ENCODE measurements at places on chromosomes 6 and 20.

DNA sequence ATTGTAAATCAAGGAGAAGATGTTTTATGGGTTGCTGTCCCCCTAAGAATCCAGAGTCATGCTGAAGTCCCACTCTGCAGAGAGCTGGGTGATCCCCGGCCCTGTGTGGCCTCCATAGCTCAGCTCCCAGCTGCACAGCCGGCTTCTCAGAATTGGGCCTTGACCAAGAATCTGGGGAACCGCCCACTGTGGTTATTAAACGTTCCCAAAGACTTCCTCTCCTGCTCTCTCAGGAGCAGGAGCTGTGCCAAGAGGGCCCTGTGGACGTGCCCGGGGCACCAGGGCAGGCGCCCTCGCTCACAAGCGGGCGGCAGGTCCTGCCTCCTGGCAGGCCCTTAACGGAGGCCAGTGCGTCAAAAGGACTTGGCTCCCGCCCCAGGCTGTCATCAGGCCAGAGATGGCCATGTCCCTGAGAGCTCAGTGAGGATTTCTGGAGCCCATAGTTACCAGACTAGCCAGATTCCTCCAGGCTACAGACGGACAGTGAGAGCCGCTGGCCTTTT is 30.4 kb downstream of the ZC3H12D start:
- DNase-seq: no peak

- no peak for DNase-seq
Measured at GRCh38 chr6:78089531-78089930, 436.7 kb downstream of the MEI4 start.

GRCh38 chr6:25485821-25486534 is 166.0 kb upstream of the SCGN start:
- no peak for DNase-seq

- DNase-seq: no peak
Measured at GRCh38 chr20:32737371-32738223, 5.7 kb downstream of the COMMD7 start.

GRCh38 chr6:130116273-130116672 is 97.9 kb downstream of the L3MBTL3 start:
- no peak for DNase-seq

DNA sequence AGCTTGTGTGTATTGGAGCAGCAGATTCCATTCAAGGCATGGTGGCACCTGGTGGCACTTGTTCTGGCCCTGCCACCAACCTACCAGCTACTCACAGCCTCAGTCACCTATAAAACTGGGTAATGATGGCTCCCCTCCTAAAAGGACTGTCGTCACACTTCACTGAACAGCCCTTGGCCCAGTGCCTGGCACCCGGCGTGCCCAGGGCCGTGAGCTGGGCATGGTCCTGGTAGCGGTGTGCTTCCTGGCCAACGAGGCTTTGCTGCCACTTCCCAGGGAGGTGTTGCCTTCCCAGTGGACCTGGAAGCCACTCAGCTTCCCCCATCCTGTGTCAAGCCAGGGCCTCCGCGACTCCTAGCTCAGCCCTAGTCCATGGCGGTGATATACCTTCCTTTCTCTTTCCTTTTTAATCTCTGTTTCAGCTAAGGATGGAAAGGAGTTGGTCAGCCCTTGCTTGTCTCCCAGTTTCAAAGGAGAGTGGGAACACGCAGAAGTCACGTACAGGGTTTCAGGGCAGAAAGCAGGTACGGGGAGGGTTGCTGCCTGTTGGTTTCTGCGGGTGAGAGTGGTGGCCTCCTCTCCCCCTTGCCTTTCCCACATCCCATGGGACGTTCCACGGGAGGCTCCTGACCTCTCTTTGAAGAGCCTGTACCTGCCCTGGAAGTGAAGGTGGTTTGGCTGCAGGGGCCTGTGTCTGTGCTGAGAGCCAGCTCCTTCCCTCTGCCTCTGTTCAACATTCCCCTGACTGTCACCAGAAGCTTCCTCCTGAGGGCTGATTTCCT is 25.5 kb downstream of the ENTPD6 start:
- no peak for DNase-seq

GRCh38 chr6:165999279-165999678 is 168.4 kb downstream of the TBXT start:
- DNase-seq: no peak

DNA sequence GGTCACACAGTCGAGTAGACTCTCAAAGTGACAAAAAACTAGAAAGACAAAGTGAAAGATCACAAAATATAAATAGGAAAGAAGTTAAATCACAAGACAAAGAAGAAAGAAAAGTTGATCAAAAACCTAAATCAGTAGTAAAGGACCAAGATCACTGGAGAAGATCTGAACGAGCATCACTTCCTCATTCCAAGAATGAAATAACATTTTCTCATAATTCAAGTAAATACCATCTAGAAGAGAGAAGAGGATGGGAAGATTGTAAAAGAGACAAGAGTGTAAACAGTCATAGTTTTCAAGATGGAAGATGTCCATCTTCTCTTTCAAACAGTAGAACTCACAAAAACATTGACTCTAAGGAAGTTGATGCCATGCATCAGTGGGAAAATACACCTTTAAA is 31.6 kb upstream of the GJA10 start:
- DNase-seq: no peak

DNA sequence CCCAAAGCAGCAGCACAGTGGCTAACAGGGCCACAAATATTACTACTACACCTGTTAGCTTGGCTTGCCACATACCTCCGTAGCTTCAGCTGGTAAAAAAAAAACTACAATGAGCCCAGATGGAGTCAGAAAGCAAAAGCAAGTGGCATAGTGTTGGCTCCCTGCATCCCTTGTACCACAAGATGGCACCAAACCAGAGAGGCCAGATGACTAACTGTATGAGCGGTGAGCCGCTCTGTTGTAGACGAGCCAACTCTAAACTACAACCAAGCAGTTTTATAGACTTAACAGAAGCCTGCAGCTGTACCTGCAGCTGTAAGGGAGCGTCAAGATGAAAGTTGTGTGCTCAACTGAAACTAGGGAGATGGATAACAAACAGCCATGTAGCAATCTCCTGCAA is 84.5 kb upstream of the MCHR2 start:
- no peak for DNase-seq

GRCh38 chr6:161246725-161247124 is 27.1 kb downstream of the AGPAT4 start:
- DNase-seq: no peak

DNA sequence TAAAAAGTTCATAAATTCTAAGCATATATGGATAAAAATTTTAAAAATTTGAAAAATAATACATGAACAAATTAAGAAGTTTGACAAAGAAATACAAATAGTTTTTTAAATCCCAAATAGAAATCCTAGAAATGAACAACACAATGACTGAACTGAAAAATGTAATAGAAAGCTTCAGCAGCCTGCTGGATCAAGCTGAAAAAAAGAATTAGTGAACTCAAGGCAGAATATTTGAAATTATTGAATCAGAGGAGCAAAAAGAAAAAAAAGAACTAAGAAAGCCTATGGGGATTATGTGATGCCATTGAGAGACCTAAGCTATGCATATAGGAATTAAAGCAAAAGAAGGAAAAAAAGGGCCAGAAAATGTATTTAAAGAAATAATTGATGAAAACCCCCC is 39.9 kb upstream of the TFB1M start:
- no peak for DNase-seq

GRCh38 chr6:154402081-154402780 is 45.6 kb upstream of the IPCEF1 start:
- no peak for DNase-seq

GRCh38 chr20:63522091-63522868 is 1.7 kb downstream of the PPDPF start:
- DNase-seq: no peak

DNA sequence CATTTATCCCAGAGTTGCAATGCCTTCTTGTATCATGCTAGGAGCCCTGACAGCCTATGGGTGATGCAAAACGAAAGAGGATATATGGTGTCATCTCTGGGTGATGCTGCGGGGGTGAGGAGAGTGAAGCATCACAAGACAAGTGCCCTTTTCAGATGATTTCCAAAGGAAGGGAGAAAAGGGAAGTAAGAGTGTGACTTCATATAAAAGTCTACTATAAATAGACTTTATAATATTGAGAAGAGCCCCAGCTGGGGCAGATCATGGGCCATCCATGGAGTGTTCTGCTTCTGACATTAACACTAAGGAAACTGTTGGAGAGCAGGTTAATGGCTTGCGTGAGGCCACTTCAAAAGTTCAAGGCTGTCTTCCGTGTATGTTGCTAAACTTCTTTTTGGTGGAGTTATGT is 4.4 kb downstream of the CD83 start:
- no peak for DNase-seq

GRCh38 chr6:15340775-15341174 is 94.9 kb downstream of the JARID2 start:
- no peak for DNase-seq

DNA sequence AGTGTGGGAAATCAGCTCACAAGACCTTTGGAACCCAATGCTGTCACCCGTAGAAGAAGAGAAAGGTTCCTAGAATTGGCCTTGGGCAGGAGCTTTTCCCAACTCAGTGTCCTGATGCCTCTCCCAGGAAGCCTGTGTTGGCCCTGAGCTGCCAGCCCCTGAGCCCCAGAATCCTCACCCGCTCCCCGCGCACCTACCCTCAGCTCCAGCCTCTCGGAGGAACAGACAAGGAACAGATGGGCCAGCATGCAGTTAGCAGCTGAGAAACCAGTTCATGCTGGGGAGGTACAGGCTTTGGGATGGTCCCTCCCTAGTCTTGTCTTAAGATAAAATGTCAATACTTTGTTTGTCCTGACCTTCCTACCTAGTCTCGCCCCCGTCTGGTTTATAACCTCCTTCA is 121.9 kb upstream of the CDH4 start:
- no peak for DNase-seq

- DNase-seq: no peak
Measured at GRCh38 chr6:70282312-70282918, 20.5 kb downstream of the COL9A1 start.

- DNase-seq: no peak
Measured at GRCh38 chr6:17427062-17427461, 33.7 kb downstream of the CAP2 start.

GRCh38 chr20:46204594-46205186 is 86.6 kb downstream of the CD40 start:
- no peak for DNase-seq

DNA sequence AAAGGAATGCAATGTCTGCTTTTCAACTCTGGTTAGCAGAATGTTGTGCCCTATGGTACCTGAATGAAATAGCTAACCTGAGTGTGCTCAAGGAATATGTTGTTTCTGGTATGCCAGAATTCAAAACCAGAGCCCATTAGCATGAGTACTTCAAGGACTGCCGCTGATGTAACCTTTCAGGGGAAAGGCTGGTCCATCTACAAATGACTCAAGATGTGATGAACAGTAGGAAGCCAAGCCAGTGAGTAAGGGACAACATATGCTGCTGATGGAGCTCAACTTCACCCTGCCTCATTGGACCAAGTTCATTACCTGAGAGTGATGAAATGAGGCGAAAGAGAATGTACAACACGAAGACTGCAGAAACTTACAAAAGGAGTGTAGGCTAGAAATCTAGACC is 95.7 kb upstream of the BMP2 start:
- no peak for DNase-seq

DNA sequence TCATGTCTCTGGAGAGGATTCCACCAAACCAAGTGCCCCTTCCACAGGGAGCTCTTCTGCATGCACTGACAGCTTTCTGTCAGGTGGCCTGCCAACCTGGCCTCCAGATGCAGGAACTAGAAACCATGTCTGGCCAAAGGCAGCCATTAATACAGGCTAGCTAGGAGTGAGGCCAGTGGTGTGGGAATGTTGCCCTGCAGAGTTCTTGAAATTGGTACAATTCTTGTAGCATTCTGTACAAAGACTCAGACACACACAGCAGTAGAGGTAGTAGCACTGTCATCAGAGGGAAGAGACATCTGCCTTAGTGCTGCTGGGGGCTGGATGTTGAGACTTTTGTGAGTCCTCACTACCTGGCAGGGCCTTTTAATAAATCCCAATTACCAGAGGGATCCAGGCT is 48.8 kb downstream of the RNF24 start:
- no peak for DNase-seq

- no peak for DNase-seq
Measured at GRCh38 chr6:11902527-11902926, 109.6 kb upstream of the HIVEP1 start.

GRCh38 chr20:47370850-47371782 is 14.6 kb upstream of the ZMYND8 start:
- no peak for DNase-seq

GRCh38 chr6:134795691-134796090 is 154.2 kb downstream of the ALDH8A1 start:
- DNase-seq: no peak

DNA sequence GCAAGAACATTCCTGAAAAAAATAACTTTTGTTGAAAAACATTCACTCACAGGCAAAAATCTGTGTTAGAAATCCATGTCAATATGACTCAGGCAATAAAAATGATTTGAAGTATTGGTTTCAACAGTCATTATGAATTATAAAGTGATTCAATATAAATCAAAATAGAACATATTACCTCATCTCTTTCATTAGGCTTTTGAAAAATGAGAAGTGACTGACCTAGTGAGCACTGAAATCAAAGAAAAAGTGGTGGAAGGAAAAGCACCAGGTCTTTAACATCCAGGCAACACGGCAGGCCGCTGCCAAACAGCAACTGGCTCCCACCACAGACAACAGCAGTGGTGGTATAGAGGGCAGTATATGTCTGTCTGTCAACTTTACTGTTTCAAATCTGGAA is 68.9 kb downstream of the MAN1A1 start:
- no peak for DNase-seq

DNA sequence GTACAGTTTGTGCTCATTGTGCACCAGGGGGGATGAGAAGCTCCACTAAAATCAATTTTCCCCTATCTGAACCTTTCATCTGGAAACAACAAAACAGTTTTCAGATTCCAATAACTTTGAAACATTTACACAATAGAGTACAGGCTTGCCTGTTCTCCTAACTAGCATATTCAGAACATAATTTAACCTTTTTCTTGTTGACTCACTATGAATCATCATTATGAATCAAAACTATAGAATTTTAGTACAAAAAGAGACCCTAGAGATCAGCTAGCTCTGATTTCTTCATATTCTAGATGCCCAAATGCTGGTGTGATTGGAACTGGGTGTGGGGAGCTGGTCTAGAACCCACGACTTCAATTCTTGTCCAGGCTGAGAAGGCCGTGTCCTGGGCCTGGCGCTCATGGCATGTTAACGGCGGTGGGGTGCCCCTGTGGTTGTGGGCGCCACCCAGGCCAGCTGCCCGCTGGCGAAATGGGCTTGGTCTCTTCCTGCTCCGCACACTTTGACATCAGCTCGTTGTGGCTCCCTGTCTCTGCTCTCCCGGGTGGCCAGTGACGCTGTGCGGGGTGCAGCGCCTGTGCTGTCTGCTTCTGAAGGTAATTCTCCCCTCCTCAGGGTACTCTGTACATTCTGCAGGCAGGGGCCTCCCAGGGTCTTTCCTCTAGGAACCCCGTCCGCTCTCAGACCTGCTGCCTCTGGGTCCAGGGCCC is 29.9 kb upstream of the AGPAT4 start:
- no peak for DNase-seq

GRCh38 chr20:34215711-34216381 is 25.4 kb upstream of the ASIP start:
- DNase-seq: peak; percentile 49

GRCh38 chr20:35363190-35363589 is 48.6 kb downstream of the UQCC1 start:
- DNase-seq: no peak
